ENCODE measurements at places on chromosomes 6 and 20.

- no peak for DNase-seq
Observed at GRCh38 chr6:156762547-156762946, 14.6 kb upstream of the ARID1B start.

GRCh38 chr20:38291966-38292365 lies 12.0 kb upstream of the BPI start:
- DNase-seq = no peak

DNA sequence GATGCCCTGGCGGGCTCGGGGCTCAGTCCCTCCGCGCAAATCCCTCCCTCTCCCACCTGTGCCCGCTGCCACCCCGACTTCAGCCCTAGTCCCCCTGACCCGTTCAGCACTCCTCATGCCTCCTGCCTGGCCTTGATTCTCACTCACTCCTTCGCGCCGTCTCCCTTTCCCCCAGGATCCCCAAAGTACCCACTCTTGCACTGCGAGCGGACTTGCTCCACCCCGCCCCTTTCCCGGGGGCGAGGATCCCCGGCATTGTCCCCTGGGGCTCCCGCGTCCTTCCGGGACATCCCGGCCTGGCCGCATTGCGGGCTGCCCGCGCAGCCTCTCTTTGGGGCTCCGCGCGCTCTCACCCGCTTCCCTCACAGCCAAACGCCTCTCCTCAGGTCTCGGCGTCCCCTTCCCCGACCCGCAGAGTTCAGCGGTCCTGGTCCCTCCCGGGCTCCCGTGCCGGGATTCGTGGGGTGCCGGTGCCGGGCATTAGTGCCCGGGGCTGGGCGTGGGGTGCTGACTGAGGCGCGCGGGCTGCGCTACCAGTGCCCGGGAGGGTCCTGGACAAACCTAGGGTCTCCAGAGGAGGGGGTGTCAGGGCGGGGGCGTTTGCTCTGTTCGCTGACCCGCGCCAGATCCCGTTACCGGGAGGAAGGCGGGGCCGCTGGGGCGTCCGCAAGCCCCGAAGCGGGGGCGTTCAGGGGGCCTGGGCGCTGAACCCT lies 45.5 kb upstream of the SUPT3H start:
- DNase-seq = no peak

DNA sequence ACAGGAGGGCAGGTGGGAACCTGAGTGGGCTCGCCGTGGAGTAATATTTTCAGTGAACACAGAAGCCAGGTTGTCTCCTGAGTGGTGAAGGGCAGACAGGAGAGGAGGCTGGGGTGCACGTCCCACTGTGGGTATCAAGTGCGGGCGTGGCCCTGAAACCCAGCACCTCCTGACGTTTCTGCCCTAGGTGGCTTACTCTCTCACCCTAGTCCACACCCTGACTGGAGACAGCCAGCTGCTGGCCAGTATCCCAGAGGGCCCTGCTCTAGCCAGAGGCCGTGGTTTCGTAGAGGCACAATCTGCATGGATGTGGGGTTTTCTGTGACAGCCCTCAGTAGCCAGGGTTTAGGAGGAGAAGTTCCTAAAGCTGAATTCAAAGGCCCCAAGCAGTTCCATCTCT lies 86.7 kb downstream of the TRERF1 start:
- DNase-seq = no peak

- DNase-seq = no peak
Observed at GRCh38 chr6:56372406-56372995, 125.1 kb upstream of the COL21A1 start.

GRCh38 chr6:48423640-48424365 lies 312.8 kb upstream of the PTCHD4 start:
- DNase-seq = no peak

DNA sequence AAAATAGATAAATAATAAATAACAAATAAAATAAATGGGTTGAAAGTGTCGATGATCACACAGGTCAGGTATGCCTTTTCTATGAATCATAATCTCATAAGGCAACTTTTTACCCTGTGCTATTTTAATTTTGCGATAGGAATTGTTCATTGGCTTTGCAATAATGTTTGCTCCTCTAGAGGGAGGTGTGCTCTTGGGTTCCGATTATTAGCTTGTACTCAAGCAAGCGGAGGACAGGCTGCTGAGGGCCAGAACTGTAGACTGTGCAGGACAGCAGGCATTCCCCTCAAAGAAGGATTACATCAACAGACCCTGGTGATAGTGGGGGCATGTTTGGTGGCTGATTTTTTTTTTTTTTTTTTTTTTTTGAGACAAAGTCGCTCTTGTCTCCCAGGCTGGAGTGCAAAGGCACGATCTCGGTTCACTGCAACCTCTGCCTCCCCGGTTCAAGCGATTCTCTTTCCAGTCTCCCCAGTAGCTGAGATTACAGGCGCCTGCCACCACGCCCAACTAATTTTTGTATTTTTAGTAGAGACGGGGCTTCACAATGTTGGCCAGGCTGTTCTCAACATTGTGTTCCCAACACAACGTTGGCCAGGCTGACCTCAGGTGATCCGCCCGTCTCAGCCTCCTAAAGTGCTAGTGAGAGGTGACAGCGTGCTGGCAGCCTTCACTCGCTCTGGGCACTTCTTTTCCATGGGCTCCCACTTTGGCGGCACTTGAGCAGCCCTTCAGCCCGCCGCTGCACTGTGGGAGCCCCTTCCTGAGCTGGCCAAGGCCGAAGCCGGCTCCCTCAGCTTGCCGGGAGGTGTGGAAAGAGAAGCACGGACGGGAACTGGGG lies 35.6 kb downstream of the RIOK1 start:
- no peak for DNase-seq

DNA sequence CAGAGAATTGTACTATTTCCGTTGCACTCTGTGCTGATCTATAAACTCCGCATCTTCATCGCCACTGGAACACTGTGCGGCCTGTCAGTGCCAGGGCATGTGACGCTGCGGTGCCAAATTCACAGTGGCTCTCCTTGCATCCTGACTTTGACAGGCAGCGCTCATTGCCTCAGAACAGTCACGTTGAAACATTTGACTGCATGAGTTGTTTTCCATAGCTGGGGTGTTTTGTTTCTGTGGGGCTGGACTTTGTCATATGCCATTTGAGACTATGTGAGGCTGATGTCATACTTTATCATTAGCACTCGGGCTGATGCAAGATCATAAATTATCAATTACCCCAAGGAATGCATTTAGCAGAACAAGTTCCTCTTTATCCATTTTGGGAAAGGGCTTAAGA lies 32.7 kb downstream of the CFAP61 start:
- DNase-seq = no peak

- no peak for DNase-seq
Observed at GRCh38 chr20:21237956-21238799, 65.0 kb upstream of the XRN2 start.

GRCh38 chr20:56690531-56691175 lies 61.5 kb downstream of the TFAP2C start:
- no peak for DNase-seq

GRCh38 chr20:47334022-47334551 lies 22.4 kb downstream of the ZMYND8 start:
- DNase-seq = no peak

DNA sequence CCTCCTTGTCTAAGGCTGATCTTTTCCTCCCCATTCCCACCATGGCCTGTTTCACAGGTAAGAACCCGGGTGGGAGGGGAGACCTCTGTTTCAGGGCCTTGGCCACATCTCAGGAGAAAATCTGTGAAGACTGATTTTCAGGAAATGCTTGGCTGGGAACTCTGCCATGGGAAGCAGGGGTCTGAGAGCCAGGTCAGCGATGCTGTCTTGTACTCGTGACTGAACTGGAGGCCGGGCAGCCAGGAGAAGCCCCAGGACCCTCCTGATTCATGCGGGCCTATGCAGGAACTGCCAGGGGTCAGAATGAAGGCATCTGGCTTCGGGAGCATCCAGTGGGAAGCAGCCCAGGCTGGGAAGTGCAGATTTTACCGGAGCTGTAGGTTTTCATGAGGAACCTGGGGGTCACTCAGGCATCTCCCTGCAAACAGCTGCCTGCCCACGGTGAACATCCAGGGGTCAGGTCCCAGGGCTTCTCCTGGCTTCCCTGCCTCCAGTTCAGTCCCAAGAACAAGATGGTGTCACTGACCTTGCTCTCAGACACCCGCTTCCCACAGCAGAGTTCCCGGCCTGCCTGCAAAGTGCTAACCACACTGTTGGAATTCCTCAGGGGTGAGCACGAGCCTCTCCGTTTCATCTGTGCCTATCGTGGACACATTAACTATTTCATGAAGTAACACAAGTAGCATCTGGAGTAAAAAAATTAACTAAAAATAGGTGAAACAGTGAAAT lies 90.2 kb upstream of the SULF2 start:
- DNase-seq = no peak

DNA sequence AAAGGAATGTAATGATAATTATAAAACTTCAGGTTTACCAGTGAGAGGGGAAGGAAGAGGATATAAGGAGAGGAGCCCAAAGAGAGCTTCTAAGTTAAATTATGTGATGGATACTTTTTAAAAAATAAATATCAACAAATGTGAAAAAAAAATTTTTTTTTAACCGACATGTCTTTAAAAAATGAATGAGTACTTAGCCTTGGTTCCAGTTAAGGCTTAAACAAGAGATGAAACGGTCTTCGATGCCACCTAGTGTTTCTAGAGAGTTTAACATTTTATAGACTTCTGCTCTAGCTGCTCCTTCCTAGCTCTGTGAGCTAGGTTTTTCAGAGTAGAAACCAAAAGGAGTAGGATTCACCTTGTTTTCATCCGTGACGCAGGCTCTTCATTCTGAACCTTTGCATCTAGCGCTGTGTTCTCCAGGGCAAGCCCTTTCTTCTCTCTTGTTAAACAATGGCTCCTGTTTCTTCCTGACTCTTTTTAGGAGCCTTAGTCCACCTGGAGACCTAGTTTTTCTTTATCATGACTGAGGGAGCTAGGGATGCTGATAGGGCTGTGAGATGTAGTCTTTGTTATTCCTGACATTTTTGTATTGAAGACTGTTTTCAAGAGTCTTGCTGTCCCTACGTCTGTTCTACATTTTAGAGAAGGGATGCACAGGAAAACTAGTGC lies 42.4 kb upstream of the GNRH2 start:
- no peak for DNase-seq

DNA sequence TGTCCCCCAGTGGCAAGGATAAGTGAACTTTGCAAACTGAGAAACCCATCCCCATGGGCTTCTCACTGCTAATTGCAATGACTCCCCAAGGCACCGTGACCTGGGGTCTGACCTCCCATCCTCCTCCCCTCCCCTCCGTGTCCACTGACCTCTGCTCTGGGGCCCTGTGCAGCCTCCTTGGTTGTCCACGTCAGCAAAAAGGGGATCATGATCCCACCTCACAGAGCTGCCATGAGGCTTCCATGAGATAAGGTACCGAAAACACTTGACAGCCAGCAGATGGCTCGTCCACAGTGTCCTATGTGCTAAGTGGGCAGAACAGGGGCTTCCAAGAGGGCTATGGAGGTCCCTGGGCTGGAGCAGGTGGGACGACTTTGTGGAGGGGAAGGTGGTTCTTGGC lies 104.5 kb downstream of the GRM4 start:
- DNase-seq = no peak

GRCh38 chr6:36318690-36319435 lies 17.8 kb downstream of the BNIP5 start:
- DNase-seq = no peak

- DNase-seq = no peak
Observed at GRCh38 chr6:151763303-151763702, 44.2 kb upstream of the ESR1 start.

- DNase-seq = no peak
Observed at GRCh38 chr6:112215488-112216284, 38.7 kb downstream of the LAMA4 start.

GRCh38 chr6:7110092-7110792 lies 2.5 kb downstream of the RREB1 start:
- no peak for DNase-seq

GRCh38 chr20:61280217-61280980 lies 28.3 kb downstream of the CDH4 start:
- no peak for DNase-seq

DNA sequence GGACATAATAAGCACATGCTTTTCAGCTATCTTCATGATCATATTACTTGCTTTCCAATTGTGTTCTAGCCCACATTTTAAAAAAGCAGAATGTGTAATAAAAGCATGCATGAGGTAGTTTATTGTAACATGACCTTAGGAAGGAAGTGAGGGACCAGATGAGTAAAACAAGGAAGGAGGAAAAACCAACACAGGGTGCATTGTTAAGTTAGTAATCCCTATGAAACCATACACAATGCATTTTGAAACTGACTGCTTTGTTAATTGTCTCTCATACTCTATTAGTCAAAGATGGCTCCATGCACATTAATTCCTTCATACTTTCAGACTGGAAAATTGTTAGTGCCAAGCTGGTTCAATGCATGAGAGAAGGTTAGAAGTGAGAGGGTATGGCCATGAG lies 37.7 kb upstream of the CENPW start:
- DNase-seq = no peak

DNA sequence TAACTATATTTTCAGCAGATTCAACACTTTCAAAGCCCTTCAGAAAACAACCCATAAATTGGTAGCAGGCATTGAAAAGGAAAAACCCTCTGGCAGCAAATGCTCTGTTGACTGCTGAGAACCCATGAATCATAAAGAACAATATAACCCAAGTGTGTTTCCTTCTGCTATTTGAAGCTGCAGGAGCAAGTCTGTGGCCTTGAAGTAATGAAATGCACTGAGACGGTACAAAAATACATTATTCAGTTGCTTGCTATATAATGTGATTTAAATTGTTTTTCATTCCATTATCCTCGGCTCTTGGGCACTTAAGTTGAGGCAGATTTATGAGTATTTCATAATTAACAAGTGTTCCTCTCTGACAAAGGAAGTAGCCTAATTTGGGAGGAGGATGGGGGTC lies 40.6 kb upstream of the SAMD5 start:
- no peak for DNase-seq

GRCh38 chr6:47353871-47354270 lies 44.2 kb upstream of the TNFRSF21 start:
- peak; percentile 37 for DNase-seq
